ENCODE measurements at places on chromosomes 4 and X. TPM values are rescaled to one million over a fixed set of nuclear protein-coding genes. Genes with fewer than 3 reads are reported as not detected.

- DNase-seq, result no peak
These were observed 339.6 kb upstream of the PCDH10 start for GRCh38 chr4:132809298-132810032.

- peak; percentile 37 for DNase-seq
These were observed 22.9 kb upstream of the TRIM2 start for GRCh38 chr4:153181293-153181692.

- DNase-seq, result no peak
These were observed 35.8 kb downstream of the SPANXD start for GRCh38 chrX:141662781-141663180.

- DNase-seq, result peak; percentile 3
These were observed 132.8 kb upstream of the GPR101 start for GRCh38 chrX:137166591-137166990.

DNA sequence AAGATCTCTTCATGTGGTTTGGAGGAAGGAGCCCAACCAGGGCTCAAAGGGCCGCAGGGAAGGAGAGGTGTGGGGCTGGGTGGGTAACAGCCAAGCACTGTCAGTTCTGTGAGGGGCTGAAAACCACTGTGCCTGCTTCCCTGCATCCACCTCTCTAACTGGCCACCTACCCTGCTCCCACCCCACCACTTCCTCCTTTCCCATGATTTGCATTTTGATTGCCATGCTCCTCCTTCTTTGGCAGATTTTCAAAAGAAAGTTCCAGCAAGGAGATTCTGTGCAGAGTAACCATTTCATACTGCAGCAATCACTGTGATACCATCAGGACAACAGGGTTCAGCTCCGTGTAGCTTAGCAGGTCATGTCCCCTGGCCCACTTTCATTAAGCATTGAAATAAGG lies 1.8 kb downstream of the ZNF674 start:
- DNase-seq, result no peak

DNA sequence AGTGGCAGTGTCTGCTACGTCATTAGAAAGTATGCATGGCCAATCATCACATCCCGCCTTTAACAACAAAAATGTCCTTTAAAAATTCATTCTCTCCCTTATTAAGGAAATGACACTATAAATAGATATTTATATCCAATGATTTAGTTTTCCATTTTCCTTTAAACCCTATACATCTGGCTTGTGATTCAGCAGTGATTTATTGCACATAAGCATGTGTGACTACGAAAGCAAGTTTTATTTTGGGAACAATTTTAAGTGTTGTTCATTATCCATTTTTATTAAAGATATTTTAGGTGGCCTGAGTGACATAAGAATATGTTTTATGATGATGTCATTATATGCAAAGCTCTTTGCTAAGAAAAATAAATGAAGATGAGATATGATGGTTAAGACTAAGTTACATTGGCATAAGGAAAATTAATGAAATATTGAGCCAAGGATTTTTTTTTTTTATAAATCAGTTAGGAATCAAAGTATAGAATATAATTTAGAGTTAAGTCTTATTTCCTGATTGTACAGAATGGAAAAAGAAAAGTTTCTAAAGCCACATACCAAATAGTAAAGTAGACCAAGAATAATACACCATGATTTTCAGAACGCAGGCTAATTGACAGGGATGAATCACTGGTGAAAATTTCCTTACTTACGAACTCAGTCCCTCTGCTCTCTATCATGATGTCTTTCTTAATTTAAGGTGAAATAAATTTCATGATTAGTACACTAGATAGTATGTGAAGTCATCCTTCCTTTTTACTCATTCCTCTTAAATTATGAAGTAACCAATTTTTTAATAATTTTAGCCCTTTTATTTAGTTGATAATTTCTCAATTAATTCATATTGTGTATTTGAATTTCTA lies 822.4 kb downstream of the FAT4 start:
- DNase-seq, result no peak

DNA sequence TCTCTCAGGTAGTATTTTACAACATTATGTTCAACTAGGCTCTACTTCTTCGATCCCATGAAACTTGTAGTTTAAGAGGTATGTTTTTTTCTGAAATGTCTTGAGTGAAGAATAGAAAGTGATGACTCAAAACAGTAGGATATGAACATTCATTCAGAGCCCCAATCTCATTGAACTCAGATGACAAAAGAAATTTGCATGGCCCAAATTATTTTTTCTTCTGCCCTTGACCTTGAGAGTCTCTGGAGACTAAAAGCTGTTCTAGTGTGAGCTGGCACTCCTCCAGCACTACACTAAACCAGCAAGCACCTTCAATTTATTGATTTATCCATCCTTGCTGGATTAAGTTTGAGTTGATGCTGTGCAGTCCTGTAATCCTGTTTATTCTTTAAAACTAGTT lies 4.0 kb downstream of the DCLK2 start:
- DNase-seq, result no peak

GRCh38 chr4:126558596-126558995 lies 1074.2 kb upstream of the INTU start:
- no peak for DNase-seq

DNA sequence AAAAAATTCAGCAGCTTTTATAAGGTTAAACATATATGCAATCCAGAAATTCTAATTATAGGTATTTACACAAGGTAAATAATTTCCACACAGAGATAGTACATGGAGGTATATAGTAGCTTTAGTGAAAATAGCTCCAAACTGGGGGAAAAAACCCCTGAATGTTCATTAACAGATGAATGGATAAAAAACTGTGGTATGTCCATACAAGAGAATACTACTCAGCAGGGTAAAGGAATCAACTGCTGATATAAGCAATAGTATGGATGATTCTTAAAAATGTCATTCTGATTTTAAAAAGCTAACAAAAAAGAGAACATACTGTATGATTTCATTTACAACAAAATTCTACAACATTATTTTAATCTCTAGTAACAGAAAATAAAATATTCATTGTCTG lies 37.2 kb upstream of the FRMD7 start:
- DNase-seq, result no peak

DNA sequence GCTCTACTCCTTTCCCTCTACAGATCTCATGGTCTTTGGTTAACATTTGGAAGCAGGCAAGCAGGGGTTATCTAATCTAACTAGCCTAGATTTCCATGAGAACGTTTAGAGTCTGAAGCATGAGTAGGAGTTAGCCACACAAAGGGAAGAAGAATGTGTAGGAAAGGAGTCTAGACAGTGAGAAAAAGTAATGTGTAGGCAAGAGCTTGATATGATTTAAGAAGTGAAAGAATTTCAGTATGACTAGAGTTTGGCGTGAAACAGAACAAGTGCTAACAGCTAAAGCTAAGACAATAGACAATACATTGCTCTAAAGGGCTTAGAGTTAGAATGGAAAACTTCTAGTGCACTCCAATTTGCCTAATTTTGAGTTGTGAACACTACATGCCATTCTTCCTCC lies 10.8 kb downstream of the CXCL8 start:
- DNase-seq, result no peak

DNA sequence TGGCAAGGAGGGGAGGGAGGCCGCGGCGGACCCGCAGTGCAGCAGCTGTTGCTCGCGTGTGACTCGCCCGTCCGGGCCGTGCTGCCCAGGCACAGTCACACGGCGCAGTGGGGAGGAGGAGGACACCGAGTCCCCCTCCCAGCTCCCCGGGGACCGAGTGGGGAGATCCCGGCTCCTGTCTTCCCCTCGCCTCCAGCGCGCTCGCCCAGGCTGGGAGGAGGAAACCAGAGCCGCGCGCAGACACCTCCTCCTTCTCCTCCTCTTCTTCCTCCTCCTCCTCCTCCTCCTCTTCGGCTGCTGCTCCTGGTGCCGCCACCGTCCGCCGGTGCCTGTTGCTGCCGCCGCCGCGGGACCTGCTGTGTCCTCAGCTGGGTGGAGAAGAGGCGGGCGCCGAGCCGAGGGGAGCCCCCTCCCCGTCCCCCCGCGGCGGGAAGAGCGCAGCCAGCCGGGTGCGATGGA lies at the start of gene TBC1D1:
Gene TBC1D1 (plus strand): TSS at position 284 of the 459 bp plus-strand sequence. CDS start 11,012 bp downstream, outside the sequence.
- DNase-seq, result no peak

GRCh38 chr4:134490863-134491262 lies 289.3 kb upstream of the PABPC4L start:
- no peak for DNase-seq

GRCh38 chr4:12239897-12240636 lies 811.4 kb upstream of the HS3ST1 start:
- no peak for DNase-seq

- DNase-seq, result peak; percentile 0
These were observed 243.8 kb upstream of the LDB2 start for GRCh38 chr4:17142232-17142711.

DNA sequence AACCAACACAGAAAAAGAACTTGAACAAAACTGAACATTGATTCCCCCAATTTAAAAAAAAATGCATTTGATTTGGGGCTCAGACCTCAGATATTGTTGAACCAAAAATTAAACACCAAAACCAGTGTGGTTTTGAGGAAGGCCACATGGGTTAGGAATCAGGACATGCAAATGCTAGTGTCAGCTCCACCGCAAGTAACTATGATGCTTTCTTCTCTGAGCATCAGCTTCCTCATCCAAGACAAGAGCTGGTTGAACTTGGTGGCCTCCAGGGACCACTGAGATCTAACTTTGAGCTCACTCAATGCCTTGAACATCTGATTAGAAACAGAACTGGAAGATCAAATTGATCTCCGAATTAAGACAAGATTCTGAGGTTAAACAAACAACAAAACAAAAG lies 142.9 kb upstream of the NWD2 start:
- no peak for DNase-seq

- peak; percentile 53 for DNase-seq
These were observed 64.7 kb upstream of the UBQLN2 start for GRCh38 chrX:56498756-56499155.

FGF5 gene
- 0.51 TPM for total RNA-seq

PDGFC gene
- 52.2 TPM for total RNA-seq

NLGN3 gene
- under 0.01 TPM for total RNA-seq

FAM241A gene
- total RNA-seq, result 2.4 TPM

SMIM10 gene
- not detected for total RNA-seq

PROM1 gene
- 0.26 TPM for total RNA-seq
